ENCODE measurements at places on chromosomes 12 and 14. TPM values are rescaled to one million over a fixed set of nuclear protein-coding genes. Genes with fewer than 3 reads are reported as not detected.
A peak's percentile ranks its signal among the peaks of the same experiment; 100 is the strongest.

DNA sequence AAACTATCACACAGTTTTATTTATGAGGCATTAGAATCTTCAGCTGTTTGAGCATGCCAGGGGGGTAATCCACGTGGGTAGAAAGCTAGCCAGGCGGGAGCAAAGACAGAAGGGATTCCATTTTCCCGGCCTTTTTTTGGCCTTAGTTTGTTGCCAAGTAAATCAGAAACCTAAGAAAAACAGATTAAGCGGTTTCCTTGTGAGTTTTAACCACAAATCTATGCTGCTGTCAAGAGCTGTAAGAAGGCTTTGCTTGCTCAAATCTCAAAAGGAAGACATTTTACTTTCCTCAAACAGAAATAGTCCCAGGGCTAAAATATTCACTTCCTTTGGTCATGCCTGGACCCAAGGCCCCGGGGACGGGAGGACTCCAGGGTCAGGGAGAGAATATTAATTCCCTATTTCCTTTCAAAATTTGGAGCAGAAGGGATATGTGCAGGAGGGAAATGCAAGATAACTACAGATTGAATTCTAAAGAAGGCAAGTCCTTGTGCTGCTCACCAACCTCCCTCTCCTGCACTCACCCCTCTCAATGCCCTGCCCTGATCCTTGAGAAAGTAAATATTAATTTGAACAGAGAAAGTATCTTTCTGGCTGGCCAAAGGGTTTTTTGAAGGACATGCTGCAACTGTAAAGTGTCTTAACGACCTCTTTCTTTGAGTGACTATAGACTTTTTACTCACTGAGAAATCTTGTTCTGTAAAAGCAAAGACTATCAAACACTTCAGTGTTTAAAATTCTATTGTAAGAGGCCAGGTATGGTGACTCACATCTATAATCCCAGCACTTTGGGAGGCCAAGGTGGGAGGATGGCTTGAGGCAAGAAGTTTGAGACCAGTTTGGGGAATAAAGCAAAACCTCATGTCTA lies 75.7 kb downstream of the HSD17B6 start:
- DNase-seq: no peak

DNA sequence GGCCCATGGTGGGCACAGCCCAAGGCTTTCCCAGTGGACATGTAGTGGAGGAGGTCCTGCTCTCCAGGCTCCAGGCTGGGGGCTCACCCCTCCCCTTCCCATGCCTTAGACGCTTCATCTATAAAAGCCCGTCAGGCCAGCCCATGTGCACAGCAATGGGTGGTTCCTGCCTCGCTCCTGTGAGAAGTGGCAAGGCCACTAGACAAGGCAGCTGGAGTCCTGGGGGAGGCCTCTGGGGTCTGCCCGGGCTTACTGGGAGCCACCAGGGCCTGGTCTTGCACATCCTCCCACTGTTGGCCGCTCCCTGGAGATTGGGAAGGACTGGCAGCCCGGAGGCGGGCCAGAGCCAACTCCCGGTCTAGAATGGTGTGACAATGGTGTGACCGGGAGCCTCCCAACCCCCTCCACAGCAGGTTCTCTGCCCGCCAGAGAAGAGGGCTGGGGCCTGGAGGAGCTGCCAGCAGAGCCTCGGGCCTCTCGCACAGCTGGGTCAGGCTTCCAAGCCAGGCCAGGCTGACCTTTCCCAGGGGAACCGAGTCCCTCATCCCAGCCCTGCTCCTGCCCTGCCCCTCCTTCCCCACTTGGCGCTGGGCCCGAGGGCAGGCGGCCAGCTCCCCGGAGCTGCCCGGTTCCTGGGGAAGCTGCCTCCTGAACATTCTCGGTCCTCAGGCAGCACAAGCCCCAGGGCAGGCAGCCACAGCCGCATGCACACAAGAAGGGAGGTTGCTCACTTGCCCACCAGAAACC lies 97.9 kb downstream of the RFLNA start:
- DNase-seq: peak; percentile 89

Gene NPFF
- total RNA-seq: not detected

Gene TUNAR
- total RNA-seq: 0.34 TPM

DNA sequence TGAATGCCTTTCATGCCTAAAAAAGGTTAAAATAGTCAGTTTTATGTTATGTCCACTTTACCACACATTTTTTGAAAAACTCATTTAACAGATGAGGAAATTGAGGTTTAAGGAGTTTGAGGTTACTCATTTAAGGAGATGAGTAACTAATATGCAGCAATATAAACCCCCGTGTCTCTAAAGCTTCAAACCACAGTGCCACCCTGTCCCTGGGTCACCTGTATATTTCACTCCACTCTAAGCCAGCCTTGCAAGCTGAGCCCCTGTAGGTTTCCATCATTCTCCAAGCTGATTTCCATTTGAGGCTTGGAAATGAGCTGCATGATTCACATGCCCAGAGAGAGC lies 64.4 kb downstream of the NUAK1 start:
- no peak for DNase-seq

GRCh38 chr14:59363531-59364226 lies 101.5 kb downstream of the GPR135 start:
- peak; percentile 65 for DNase-seq

DNA sequence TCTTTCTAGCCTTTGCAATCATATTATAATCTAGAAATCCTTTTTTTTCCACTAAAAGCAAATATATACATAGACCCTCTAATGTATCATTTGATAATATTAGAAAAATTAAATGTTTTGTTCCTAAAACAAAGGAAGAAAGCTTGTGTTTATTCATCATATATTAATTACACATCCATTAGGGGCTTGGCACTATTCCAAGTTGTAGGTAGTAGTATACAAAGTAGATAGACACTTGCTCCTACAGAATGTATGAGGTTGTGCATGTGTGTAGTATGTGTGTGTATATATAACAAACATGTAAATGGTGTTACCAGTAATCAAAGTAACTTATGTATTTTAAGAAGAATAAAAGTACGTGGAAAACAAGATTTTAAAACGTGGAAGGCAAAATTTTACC lies 15.0 kb upstream of the KCNMB4 start:
- DNase-seq: no peak

- peak; percentile 85 for DNase-seq
Observed at GRCh38 chr14:81324011-81324410, 76.1 kb downstream of the STON2 start.

GRCh38 chr12:104457746-104458693 lies 1.3 kb downstream of the CHST11 start:
- peak; percentile 39 for DNase-seq
